ENCODE measurements at places on chromosomes 5 and 9. TPM values are rescaled to one million over a fixed set of nuclear protein-coding genes. Genes with fewer than 3 reads are reported as not detected.

The LCN2 gene
- polyA plus RNA-seq, result 67.4 TPM

GRCh38 chr5:111129938-111130337 is 37.8 kb downstream of the WDR36 start:
- no peak for DNase-seq

DNA sequence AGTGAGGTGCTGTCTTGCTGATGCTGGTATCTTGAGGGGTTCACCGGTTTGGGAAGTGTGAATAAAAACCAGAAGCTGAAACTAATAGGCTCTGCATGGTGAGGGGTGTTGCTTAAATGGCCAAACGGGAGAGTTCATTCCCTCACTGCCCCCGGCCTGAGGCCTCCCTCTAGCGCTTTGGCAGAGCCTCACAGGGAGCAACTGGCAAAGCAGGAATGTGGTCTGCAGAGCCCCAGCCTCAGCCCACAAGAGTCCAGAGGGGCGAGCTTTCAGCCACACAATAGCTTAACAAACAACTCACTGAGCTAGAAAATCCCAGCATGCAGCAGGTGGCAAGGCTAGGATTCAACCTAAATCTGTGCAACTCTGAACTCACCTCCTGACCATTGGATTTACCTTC is 234.8 kb downstream of the MED10 start:
- no peak for DNase-seq

DNA sequence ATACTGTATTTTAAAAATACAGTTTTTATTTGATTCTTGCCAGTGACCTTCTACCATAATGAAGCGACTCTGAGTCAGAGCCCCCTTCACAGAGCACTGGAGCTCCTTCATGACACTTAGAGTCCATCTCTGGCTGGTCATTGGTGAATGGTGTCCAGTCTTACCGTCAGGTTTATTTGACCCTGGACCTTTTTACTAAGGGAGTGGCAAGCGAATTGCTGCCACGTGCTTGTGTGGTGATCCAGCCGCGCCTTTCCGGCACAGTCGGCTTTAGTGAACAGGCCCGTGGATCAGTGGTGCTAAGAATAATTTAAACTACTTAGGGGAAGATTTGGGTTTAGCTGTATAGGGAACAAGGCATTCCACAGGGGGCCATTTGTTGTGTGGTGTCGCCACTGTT is 48.5 kb downstream of the PRRC2B start:
- DNase-seq, result no peak

DNA sequence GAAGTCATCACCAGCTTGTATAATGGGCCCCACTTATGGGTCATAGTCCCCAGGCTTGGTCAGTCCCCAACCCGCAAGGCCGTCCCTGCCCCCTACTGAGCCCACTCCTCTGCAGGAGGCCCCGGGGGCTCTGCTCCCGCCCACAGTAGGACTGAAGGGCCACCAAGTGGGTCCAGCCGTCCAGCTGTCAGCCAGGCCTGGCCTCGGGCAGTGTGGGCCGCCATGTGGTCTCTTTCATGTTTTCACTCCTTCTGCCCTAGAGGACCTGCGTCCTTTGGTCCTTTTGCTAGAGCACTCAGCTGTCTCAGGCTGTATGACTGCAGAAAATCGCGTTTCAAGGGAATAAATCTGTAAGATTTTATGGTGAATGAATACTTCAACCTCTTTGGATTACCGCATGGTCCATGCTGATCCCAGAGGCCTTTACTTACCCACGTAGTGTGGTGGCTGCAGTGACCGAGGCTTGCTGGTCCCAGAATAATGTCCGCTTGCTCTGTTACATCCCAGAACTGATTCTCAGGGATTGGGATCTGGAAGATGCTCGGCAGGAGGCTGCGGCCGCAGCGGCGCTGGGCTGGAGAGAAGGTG is 105.7 kb upstream of the FAM120A start:
- no peak for DNase-seq

GRCh38 chr5:37631939-37632338 is 207.9 kb downstream of the GDNF start:
- DNase-seq, result no peak

GRCh38 chr5:40233268-40233667 is 446.4 kb upstream of the PTGER4 start:
- DNase-seq, result no peak

DNA sequence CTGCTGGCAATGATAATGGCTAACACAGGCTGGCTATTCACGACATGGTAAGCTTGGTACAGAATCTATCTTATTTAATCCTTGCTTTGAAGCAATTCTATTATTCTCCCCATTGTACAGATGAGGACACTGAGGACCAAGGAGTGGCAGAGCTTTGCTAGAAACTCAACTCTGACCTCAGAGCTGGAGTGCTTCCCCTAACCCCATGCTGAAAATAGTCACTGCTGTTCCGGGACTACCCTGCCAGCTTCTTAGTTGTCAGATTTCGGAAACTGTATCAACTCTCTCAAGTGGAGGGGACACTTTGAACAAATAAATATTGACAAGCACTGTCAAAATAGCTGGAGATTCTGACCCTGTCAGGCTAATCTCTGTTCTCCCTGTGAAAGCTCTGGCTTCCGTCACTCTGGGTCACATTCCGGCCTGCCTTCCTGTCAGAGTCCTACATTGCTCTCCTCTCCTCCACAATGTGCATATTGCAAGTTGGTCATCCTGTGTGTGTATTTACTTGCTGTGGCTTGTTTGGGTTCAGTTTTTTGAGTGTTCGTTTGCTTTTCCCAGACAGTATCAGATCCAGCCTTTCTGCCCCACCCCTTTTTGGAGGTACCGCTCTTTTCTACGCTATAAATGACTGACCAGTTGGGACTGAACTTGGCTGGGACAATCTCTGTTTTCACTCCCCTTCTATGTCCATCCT is 134.3 kb upstream of the MAP1B start:
- DNase-seq, result no peak

- DNase-seq, result no peak
These were observed 43.3 kb downstream of the ZNF618 start for GRCh38 chr9:113919382-113919781.

The CCNJL gene
- polyA plus RNA-seq, result 2.1 TPM

DNA sequence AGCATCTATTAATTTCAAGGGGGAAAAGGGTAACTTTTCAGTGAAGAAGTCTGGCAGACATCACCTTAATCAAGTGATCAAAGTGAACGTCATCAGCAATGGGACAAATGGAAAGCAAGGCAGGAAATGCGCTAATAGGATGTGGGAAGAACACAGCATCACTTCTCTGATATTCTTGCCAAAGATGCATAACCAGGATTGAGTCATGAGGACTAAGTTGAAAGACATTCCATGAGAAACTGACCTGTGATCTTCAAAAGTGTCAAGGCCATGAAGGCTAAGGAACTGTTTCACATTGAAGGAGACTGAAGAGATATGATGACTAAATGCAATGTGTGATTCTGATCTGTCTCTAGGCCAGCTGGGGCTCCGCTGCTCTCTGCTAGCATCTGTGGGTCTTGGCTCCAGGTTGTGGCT is 92.9 kb downstream of the NDFIP1 start:
- peak; percentile 55 for DNase-seq

- no peak for DNase-seq
These were observed 6.8 kb downstream of the FAM219A start for GRCh38 chr9:34451545-34451944.

The AGXT2 gene
- polyA plus RNA-seq, result not detected

DNA sequence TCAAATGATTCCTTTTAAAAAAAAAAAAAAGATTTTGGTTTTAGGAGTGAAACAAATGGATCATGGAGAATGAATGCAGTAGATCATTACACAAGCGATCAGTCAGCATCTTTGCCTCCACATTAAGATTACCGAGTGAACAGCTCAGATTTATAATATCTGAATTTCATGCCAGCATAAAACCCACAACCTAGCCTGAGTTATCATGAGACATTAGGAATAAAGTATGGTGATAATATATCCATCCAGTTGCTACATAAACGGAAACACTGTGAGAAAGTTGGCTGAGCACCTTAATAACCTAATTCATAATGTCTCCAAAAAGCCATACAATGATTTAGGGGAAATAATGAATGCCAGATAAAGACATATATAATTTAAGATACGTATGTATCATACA is 553.1 kb upstream of the TUSC1 start:
- DNase-seq, result no peak

DNA sequence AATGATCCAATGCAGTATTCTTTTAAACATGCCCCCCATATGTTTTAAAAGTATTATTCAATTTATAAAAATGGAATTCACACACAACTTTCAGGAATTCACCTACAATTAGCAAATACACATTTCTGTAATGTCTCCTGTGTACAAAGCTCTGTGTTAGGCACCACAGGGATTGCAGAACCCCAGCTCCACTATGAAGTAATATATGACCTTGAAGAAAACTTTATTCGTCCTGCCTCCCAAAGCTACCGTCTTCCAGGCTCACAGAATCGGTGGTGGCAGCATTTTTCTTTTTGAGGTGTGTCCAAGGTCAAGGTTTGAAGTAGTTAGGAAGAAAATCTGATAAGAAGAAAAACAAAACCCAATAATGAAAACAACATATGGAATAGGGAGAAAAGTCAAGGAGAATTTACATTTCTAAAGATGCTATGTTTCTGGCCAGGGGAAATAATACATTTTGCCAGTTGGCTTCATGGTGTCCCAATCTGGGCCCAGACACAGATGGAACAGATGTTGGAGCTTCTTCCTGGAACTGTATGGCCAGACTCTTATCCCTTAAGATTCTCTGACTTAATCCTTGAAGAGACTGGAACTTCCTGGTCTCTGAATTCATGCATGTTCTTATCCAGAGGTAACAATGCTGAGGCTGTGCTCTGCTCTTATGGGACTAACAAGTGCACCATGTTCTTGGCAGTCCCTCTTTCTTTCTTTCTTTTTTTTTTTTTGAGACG is 22.0 kb upstream of the LVRN start:
- DNase-seq, result no peak

DNA sequence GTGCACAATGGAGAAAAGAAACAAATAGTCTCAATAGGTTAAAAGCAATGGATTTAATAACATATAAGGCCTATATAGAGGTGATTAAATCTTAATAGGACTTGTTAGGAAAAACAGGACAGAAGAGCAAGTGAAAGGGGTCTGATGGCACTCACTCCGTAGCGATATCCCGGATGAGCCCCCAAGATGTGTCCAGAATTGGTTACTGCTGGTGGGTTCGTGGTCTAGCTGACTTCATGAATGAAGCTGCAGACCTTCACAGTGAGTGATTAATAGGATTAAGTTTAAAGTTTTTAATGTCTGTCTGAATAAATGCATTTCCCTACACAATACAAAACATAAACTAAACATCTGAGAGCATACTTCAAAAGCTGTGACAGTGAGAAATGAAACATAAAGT is 110.4 kb upstream of the FAM174A start:
- no peak for DNase-seq

GRCh38 chr9:96418920-96419690 is 935 bp upstream of the ZNF367 start:
- no peak for DNase-seq

DNA sequence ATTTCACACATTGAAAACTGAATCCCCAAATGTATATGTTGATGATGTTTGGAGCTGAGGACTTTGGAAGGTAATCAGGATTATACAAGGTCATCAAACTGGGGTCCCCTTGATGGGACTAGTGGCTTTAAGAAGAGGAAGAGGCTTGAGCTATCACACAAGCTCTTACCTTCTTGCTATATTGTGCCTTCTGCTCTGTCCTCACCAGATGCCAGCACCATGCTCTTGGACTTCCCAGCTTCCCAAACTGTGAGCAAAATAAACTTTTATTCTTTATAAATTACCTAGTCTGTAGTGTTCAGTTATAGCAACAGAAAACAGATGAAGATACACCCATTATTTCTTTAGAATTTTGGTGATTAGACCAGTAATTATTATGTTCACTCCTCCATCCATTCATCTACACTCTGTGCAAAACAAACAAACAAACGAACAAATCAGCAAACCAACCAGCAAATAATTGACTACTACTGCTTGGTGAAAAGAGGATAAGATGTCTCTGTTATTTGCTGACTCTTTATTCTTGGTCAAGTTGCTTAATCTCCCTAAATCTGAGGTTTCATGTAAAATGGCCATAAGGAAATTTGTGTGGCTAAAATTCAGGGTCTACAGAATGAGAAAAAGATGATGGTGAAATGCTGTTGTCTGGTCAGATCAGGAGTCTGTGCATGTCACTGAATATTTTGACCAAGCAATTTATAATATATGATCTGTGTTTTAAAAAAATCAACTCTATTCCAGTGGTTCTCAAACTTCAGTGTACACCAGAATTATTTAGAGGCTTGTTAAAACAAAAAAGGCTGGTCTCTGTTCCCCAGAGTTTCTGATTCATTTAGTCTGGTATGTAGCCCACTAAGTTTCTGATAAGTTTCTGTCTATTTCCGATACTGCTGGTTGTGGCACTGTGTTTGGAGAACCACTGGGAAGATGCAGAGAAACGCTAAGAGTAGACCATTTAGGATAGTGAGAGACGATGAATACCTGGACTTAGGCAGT is 854.1 kb downstream of the MAT2B start:
- DNase-seq, result no peak

The NPDC1 gene
- 10.6 TPM for polyA plus RNA-seq

GRCh38 chr9:135612981-135613910 is 26.1 kb downstream of the GLT6D1 start:
- DNase-seq, result no peak

The SERF1A gene
- 4.1 TPM for polyA plus RNA-seq

DNA sequence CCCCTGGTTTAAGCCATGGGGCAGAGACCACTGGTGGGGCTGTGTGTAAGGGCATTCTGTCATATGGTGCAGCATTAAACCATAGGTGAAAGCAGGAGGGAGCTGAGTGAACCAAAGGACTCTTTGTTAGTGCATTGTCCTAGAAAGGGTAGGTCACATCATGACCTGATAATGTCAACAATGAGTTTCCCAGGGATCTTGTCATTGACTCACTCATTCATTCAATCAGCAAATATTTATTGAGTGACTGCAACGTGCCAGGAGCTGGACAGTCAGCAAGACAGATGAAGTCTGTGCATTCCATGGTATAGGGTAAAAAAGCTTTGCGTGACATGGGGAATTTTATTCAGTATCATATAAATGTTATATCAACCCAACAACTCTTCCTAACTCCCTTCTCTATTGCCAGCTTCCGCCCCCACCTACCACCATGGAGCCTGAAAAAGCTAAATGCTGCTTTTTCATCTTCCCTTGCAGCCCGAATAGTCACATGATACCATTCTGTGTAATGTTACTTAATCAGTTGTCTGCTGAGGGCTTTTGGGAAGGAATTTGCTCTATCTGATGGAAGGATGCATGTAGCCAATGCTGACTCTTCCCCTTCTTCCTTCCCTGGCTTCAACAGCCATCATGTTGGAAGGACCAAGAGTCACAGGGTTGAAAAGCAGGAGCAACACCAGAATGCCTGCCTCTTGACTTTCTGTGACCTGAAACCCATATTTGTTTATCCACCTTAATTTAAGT is 11.5 kb upstream of the OTULINL start:
- DNase-seq, result no peak

DNA sequence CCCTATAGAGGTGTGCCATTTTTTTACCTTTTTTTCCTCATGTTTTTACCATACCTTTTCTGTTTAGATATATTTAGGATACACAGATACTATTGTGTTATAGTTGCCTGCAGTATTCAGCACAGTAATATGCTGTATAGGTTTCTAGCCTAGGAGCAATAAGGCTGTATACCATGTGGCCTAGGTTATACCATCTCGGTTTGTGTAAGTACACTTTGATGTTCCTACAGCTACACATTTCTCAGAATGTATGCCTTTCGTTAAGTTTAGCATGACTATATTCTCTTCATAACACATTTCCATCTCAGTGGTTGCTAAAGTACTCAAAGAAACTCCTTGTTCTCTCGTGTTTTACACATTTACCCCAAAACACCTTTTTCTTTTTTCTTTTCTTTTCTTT is 23.0 kb downstream of the UBE2D2 start:
- DNase-seq, result no peak

Data from keratinocyte (primary cell).